ENCODE measurements at places on chromosomes 5 and 9.

GRCh38 chr5:141338538-141339306 lies at the start of gene PCDHGA2:
PCDHGA2 (plus strand) TSS chr5:141338760.
- DNase-seq, result no peak

DNA sequence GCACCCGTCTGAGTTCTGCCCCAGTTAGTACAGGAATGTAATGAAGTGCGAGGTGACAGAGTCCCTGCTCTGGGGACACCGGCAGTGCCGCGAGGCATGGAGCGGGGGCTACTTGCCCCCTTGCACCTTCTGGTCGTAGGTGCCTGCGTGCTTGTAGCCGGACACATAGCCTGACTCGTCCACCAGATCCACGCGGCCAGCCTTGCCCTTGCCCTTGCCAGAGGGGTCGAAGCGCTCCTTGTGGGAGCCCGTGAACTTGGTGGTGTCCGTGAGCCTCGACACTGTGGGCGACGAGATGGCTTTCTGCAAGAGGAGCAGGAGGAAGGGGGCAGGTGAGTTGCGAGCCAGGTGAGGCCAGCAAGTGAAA lies 28.2 kb downstream of the TPPP start:
- DNase-seq, result no peak

DNA sequence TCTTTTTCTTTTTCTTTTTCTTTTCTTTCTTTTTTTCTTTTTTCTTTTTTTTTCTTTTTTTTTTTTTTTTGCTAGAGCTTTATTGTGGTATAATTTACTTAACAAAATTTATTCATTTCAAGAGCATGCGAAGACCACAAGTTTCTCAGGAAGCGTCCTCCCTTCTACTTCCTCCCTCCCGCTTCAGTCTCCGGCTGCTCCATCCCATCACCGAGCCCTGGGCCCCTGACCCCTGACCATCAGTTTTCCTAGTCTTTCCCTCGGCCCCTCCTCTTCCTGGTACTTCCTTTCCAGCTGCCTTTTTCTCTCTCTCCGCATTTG lies 34.7 kb downstream of the C9orf152 start:
- DNase-seq, result no peak

DNA sequence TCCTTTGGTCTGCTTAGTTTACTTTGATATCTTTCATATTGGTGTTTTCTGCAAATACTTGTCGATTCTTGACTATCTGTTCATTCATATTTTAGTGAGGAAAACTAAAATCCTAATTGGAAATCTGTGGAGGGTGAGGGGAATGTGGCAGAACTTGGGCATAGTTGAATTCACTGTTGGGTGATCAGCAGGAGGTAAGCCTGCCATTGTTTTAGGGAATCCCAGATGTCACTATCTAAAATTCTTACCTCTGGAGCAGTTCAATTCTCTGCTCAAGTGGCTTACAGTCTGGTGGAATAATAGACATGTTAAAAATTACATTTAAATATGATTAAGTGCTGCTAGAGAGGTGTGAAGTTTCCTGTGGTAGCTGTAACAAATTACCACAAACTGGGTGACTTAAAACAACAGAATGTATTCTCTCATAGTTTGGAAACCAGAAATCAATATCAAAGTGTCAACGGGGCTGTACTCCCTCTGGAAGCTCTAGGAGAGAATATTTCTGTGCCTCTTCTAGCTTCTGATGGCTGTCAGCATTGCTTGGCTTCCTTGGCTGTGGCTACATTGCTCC lies 90.3 kb upstream of the GCNT4 start:
- no peak for DNase-seq

GRCh38 chr5:54535149-54535844 lies 17.7 kb downstream of the SNX18 start:
- DNase-seq, result no peak

DNA sequence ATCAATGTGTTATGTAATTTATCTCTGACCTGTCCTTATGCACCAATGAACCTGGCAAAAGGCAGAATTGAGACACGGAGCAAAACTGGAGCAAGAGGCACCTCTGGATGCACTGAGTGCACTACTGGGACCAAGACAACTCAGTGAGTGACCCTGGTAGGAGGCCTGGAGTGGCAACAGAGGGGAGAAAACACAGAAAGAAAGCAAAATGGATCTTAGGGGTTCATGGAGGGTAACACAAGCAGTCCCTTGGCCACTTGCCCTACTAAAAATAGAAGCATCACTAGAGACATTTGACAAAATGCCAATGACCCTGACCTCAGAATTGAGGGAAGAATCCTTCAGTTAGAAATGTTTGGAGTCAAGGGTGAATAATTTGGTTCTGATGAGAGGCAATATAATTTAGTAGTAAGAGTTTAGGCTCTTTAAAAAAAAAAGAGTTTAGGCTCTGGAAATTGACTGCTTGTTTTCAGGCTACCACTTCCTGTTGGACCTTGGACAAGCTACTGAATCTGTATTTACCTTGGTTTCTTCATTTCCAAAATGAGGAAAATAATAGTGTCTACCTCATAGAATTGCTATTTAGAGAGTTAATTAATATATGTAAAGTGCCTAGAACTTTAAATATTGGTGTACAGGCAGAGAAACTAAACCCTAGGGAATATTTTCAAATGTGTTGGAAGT lies 234.9 kb upstream of the TARS1 start:
- no peak for DNase-seq

DNA sequence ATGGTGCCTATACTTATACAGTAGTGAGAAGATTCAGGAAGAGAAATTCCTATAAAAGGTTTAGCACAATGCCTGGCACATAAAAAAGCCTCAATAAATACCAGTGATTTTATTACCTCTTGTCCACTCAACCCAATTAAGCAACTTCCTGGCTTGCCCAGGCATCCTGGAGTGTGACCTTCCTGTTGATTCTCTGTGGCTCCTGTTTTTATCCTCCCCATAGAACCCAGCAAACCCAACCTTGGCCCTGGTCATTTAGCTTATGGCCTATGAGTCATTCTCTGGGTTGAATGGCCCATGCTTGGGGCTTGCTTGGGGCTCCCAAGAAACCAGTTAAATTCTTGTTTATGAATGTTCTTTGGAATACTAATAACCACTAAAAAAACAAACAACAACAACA lies 21.4 kb upstream of the SPARC start:
- DNase-seq, result no peak

DNA sequence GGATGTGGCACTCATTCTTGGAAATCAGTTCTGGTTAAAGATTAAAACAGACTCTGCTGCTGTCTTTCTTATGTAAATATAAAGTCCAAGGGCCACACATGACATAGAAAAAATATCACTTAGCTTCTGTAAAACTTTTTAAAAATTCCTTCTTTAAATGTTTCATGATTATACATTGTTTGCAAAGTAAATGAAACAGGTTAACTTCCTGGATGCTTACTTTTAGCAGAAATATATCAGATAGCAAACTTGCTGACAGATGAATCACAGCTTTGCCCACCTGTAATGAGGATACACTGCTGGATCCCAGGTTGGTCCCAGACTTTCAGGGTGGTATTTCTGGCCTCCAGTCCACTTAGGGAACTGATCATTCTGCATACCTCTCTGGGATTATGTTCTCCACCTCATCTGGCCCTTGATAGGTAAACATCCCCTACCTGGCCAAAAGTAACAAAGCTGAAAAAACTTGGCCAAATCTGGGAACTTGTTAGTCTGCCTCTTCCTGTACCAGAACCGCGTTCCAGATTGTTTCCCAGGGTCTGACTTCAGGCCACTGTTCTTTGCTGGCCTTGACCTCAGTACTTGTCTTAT lies 340.5 kb downstream of the ADGRV1 start:
- no peak for DNase-seq

DNA sequence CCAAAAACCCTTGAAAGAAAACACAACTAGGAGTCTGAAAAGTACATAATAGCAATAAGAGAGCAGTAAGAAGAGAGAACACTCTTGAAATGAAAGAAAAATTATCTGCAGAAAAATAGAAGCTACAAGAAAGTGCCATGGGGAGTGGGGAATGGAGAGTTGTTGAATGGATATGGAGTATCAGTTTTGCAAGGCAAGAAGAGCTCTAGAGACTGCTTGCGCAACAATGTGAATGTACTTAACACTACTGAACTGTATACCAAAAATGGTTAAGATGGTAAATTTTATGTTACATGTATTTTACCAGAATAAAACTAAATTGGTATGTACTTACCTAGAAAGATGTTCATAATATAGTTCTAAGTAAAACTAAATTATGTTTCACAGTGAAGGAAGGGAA lies 54.8 kb upstream of the RASGRF2 start:
- DNase-seq, result no peak

DNA sequence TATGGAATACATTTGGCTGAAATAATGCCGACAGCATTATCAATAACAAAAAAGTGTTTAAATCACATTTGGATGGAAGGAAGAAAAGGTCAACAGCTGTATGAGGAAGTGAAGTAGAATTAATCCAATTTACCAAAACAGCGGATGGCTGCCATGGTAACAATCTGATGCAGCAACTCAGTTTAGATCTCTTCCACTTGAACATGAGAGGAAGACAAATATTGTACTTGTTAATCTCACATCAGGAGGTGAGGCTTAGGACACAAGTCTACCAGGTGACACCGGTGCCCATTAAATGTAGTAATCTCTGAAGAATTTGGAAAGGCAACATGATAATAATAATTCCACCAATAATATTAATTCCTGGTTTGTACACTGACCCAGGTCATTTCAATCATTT lies 2.4 kb downstream of the RASEF start:
- DNase-seq, result no peak

DNA sequence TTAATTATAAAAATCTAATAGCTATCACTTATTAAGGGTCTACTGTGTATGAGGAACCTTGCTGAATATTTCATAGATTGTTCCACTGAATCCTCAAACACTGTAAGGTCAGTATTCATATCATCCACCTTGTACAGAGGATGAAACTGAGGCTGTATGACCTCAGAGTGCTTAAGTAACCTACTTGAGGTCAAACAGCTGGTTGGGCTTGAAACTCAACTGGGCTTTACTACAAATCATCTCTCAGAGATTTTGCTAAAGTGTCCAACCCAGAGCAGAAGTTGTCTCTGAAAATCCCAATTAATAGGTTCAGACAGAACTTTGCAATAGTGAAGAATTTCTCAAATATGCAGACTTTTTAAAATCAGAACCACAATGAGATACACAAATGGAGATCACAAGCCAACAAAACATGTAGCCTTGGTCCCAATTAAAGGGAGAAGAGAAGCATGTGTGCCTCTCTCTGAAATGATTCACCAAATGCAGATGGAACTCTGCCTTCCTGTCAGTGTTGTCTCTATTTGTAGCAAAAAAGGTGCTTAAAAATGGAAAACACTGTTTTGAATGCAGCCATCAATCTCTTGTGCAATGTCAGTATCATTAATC lies 131.4 kb downstream of the FAM114A2 start:
- no peak for DNase-seq

DNA sequence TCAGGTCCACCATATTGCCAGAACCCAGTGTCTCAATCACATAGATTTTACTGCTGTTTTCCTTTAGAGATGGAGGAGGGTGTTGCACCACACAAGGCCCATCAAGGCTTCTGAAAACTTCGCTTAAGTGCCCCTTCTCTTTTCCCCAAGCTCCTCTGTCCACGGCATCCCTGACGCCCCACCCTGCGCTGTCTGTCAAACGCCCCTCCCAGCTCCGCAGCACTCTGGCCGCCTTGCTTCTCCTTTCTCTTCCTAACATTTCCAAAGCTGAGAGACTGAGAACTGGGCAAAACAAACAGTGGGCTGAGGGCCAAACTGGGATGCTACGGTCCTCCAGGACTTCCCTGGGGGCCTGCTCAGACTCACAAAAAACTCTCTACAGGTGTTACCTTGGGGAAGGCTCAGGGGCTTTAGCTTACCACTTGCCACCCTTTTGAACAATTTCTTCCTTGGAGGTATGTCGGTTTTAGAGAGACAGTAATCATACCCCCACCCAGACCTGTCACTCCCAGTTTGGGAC lies 28.3 kb upstream of the ERGIC1 start:
- no peak for DNase-seq

GRCh38 chr9:7608261-7608660 lies 191.3 kb downstream of the DMAC1 start:
- no peak for DNase-seq

GRCh38 chr9:88530051-88530450 lies 4.9 kb upstream of the NXNL2 start:
- DNase-seq, result no peak

GRCh38 chr5:54273715-54274114 lies 36.7 kb downstream of the ARL15 start:
- no peak for DNase-seq

GRCh38 chr5:168151041-168151440 lies 140.4 kb upstream of the WWC1 start:
- DNase-seq, result no peak

DNA sequence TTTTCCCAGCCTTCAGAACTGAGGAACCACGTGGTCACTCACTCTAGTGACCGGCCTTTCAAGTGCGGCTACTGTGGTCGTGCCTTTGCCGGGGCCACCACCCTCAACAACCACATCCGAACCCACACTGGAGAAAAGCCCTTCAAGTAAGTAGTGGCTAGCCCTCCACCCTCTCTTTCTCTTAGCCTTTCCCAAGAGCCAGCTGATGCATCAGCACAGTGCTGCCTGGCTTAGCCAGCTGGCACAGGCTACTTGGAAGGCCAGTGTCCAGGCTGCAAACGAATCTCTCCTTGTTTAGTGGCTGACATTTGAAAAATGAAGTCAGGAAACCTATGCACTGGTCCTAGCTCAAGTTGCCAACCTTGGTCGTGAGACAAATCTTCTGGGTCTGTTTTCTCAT lies 91.1 kb downstream of the PRDM6 start:
- no peak for DNase-seq

- DNase-seq, result no peak
Observed at GRCh38 chr9:72315089-72315509, 49.9 kb downstream of the ZFAND5 start.

- peak; percentile 63 for DNase-seq
Observed at GRCh38 chr5:132260714-132261551, 3.4 kb downstream of the PDLIM4 start.

DNA sequence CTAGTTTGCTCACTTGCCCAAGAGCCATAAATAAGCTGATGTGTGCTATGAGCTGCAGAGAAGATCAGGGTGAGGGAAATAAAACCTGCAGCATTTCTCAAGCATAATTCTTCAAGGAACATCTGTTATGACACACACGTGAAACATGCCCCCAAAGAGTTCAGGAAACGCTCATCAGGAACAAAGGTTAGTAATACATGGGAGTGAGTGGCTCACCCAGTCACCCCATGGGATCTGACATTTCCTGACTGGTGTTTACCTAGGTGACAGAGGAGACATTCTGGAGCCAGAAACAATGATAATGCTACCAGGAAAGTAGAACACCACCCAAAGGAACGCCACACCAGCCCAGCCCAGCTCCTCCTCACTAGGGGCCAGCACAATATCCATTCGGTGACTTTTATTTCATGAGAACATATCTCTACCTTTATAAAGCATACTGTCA lies 66.0 kb downstream of the FRMD3 start:
- DNase-seq, result no peak

- no peak for DNase-seq
Observed at GRCh38 chr9:136050701-136051452, 44.2 kb downstream of the NACC2 start.

GRCh38 chr9:112754578-112754977 lies 4.0 kb downstream of the SNX30 start:
- peak; percentile 51 for DNase-seq

- no peak for DNase-seq
Observed at GRCh38 chr5:37740331-37741066, 99.3 kb downstream of the GDNF start.

Data from stimulated activated naive CD8-positive, alpha-beta T cell treated with anti-CD3 and anti-CD28 coated beads, Interleukin-15, amount 100 ng/mL, for 72 hours (primary cell).